ENCODE measurements at places on chromosomes 7 and 10. TPM values are rescaled to one million over a fixed set of nuclear protein-coding genes. Genes with fewer than 3 reads are reported as not detected.

ARHGAP21 gene
- 75.4 TPM for total RNA-seq

NKX1-2 gene
- 0.35 TPM for total RNA-seq

C10orf88 gene
- total RNA-seq, result 13.6 TPM

VENTX gene
- total RNA-seq, result not detected

UFSP1 gene
- 3.4 TPM for total RNA-seq

GPR141 gene
- total RNA-seq, result 2.4 TPM

AGMO gene
- total RNA-seq, result not detected

FAM25C gene
- not detected for total RNA-seq

PON3 gene
- not detected for total RNA-seq

MCU gene
- total RNA-seq, result 14.0 TPM

SEMA3C gene
- total RNA-seq, result 91.0 TPM

CDC123 gene
- 114 TPM for total RNA-seq

PLXNA4 gene
- not detected for total RNA-seq

CADPS2 gene
- 7.4 TPM for total RNA-seq

AKR1B1 gene
- 128 TPM for total RNA-seq

NUDT13 gene
- 1.8 TPM for total RNA-seq

LRMDA gene
- total RNA-seq, result not detected

TMEM176B gene
- not detected for total RNA-seq

PRKAR2B gene
- 0.15 TPM for total RNA-seq

IFIT3 gene
- 3.6 TPM for total RNA-seq
